ENCODE measurements at places on chromosomes 13 and 19.

GRCh38 chr13:38381890-38382289, 32.2 kb downstream of the UFM1 start:
- no peak for DNase-seq

DNA sequence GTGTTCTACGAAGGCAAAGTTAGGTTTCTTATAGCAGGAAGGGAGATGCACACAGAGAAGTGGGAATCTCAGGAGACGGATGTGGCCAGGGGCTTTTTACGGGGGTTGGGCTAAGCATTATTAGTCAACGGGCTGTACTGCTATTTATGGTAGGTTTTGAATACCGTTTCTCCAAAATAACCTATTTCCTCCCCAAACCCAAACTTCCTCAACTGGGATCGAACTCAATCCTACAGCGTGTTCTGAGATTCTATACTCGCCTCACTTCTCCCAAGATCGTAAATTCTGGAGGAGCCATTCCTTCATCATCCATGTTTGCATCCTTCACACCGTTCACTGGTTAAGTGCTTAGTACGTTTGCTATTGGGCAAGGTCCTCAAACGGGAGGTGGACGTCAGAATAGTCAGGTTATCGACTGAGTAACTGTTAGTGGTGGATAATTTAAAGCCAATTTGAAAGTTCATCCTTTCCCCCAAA, 1.2 kb upstream of the TRIM13 start:
- DNase-seq: no peak

- no peak for DNase-seq
Observed at GRCh38 chr13:33471204-33471603, 185.6 kb upstream of the STARD13 start.

DNA sequence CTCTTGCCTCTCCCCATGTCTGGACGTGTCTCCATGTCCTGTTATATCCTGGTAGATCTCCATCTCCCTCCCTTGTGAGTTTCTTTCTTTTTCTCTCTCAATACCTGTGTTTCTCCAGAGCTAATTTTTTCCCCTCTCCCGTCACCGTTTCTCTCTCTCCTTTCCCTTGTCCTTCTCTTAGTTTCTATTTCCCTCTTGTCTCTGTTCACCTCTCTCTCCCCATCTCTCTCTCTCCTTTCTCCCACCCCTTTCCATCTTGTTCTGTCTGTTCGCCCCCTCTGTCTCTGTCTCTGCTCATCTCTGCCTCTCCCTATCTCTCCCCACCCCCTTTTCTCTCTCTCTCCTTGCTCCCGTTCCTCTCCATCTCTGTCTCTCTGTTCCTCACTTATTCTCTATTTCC, 13.0 kb downstream of the SLC8A2 start:
- no peak for DNase-seq

DNA sequence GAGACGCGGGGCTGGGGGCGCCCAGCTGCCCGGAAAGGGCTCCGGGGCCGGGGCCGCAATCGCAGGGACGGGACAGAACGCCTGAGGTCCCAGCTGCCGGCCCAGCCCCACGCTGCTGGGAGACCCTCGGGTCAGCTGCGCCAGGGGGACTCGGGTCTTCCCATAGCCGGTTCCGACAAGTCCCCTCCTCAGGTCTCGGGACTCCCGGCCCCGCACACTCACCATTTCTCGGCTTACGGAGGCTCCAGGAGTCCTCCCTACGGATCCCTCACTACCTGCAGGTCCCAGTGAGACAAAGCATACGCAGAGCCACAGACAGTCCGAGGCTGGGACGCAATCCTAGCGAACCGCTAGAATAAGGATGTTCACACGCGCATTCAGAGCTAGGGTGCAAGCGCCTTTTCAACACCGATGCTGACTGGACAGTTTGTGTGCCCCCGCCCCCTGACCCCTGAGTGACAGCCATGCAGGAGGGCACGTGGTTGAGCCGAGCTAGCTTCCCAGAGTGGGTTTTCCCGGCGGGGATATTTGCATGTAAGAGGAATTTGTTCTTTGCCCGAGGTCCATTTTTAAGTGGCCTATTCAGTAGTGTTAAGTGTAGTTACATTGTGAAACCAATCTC, 13.6 kb downstream of the ZNF490 start:
- DNase-seq: no peak

DNA sequence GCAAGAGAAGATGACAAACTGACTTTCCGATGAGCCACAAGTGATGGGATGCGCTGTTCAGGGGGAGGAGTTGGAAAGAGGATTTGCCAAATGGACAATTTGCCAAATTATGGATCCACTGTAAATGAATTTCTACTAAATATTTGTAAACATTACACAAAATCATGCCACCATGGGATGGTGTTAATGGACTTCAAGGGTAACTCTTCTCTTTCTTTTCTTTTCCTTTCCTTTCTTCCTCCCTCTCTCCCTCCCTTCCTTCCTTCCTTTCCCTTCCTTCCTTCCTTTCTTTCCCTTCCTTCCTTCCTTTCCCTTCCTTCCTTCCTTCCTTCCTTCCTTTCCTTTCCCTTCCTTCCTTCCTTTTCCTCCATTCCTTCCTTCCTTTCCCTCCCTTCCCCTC, 76.0 kb upstream of the PEG3 start:
- no peak for DNase-seq

GRCh38 chr13:54383604-54384003, 1355.0 kb downstream of the OLFM4 start:
- DNase-seq: no peak

DNA sequence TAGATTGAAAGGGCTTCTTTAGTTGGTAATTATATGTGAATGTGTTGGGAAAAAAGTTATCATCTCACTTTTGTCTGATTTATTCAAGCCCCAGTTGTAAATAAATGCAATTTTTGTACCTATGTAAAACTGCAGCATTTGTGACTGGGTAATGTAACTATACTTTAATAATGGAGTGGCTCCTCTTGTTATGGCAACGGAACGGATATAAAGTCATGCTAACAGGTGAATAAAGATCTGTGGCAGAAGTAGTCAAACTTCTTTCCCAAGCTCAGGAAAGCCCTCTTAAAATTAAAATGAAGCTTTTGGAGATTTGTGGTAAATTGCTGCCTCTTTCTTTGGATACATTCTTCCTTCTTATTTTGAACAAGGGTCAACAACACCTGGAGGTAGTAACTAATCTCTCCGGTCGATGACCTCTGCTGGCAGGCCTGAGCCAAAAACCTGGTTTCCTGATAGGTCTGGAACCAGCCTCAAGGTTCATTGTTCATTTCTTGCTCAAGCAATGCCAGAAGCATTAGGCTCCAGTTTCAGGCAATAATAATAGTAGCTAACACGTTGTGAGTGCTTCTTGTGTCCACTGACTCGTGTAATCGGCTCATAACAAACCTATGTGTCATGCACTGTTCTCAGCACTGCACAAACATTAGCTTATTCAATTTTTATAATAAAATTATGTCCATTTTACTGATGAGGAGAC, 313.4 kb upstream of the DACH1 start:
- no peak for DNase-seq

DNA sequence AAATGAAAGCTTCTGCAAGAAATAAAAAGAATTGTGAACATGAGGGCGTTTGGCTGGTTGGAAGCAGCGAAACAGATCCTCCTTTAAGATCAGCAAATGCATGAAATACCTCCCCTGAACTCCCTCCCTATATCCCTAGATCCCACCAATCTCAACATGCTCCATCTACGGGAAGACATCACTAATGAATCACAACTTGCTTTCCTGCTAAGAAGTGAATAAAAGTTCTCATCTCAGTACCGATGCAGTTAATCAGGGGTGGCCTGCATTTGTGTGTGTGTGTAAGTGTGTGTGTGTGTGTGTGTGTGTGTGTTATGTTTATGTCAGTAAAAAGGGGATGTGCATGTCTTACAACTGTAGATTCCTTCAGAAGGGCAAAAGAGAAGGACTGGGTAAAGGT, 238.7 kb downstream of the LIG4 start:
- DNase-seq: no peak

DNA sequence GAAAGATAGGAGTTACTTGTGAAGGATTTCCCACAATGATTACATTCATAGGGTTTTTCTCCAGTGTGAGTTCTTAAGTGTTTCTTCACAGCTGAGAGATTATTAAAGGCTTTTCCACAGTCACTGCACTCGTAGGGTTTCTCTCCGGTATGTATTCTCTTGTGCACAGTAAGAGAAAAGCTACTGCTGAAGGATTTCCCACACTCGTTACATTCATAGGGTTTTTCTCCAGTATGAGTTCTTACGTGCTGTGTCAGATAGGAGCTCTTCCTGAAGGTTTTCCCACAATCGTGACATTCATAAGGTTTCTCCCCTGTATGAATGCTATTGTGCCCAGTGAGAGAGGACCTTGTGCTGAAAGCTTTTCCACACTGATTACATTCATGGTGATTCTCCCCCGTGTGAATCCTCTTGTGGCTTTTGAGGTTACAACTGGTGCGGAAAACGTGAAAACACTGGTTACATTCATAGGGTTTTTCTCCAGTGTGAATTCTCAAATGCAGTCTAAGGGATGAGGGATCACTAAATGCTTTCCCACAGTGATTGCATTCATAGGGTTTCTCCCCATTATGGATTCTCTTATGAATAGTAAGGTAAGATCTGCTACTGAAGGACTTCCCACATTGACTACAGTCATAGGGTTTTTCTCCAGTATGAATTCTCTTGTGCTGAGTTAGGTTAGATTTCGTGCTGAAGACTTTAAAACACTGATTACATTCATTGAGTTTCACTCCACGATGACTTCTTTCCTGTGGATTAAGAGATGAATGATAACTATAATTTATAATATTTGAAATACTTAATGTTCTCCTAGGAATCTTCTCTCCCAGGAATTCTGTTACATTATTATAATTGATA, 20.6 kb downstream of the ZNF558 start:
- DNase-seq: no peak

DNA sequence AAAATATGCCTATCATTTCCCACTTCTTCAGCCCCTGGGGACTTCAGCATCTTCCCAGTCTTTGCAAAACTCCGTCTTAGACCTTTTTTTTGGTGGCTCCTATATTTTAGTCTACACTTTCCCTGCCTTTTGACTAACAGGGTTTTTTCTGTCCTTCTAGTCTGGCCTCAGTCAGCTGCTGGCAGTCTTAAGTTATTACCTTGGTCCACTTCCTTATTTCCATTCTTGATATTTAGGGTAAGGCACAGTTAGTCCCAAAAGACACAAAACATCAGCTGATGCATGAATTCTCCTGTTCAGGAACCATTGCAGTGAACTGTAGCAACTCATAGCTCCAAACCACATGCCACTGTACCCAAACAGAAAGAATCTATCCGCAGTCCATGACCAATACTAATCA, 234.6 kb upstream of the RFC3 start:
- no peak for DNase-seq
